RWPE1 (cell line): ENCODE measurements at places on chromosomes 1 and 21.

DNA sequence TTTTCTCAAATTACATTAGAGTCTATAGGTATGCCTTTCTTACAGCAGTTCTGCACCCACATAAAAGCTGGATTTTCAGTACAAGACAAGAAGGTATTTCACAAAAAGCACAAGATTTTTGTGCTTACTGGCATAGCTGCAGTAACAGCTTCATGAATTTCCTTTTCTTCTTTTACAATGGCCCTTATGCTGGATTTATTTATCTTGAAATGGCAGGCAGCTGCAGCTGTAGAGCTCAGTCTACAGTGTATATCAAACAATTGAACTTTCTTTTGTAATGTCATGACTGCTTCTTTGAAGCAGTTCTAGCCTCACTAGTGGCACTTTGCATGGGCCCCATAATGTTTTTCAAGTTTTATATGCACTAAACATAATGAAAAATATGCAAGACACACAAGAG lies 510.2 kb downstream of the KCNT2 start:
- DNase-seq = no peak

GRCh38 chr1:156214024-156214748 lies 1.4 kb downstream of the PMF1 start:
- peak; percentile 74 for DNase-seq

GRCh38 chr1:170669586-170670530 lies 5.9 kb downstream of the PRRX1 start:
- DNase-seq = no peak

DNA sequence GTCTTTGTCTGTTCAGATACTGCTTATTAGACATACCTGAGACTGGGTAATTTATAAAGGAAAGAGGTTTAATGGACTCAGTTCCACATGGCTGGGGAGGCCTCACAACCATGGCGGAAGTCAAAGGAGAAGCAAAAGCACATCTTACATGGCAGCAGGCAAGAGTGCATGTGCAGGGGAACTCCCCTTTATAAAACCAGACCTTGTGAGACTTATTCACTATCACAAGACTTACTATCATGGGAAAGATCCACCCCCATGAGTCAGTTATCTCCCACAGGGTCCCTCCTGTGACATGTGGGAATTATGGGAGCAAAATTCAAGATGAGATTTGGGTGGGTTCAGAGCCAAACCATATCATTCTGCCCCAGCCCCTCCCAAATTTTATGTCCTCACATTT lies 7.1 kb upstream of the PSMA5 start:
- no peak for DNase-seq

DNA sequence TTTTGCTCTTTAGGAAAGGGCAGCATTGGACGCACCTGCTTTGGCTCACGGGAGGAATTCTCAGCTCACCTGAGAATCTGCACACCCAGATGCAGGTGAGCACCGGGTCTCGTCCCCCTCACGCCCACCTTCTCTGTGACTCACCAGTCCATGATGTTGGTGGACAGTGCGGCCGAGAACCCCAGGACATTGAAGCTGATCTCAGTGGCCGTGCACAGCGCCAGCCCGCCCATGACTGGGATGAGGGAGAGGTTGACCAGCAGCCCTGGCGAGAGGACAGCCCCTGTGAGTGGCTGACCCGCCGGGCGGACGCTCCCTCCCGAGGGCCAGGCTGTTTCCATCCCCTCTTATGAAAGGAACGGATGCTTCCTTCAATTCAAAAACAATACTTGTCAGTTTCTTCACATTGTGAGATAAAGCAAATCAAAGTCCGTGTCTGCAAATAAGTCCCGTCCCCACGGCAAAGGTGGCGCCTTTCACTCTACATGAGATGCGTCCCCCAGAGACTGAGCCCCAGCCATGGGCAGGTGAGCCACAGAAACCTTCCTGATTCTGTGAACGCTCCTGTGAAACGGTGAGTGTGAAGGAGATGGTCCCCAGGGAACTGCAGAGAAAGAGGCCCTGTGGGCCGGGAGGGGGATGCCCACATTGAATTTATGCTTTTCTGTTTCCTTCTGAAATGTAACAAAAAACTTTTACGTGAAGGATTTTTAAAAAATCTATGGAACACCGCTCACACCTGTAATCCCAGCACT lies 12.7 kb upstream of the CDK11B start:
- DNase-seq = no peak

DNA sequence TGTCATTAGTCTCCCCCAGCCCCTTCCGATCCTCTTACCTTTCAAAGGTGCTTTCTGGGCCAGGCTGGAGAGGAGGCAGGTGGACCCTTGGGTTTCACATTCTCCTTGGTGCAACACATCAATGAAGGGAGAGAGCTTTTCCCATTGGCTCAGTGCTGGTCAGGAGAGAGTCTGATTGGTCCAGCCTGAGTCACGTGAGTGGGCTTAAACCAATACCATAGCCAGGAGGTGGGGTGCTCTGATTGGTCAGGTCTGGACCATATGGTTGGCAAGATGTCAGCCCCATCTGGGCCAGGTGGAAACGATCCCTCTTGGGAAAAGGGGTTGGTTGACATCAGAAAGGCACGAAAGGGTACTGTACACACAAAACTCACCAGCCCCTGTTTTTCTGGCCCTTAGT lies 44.8 kb upstream of the ABCG1 start:
- DNase-seq = no peak

GRCh38 chr1:171345536-171345935 lies 31.6 kb downstream of the FMO4 start:
- no peak for DNase-seq

DNA sequence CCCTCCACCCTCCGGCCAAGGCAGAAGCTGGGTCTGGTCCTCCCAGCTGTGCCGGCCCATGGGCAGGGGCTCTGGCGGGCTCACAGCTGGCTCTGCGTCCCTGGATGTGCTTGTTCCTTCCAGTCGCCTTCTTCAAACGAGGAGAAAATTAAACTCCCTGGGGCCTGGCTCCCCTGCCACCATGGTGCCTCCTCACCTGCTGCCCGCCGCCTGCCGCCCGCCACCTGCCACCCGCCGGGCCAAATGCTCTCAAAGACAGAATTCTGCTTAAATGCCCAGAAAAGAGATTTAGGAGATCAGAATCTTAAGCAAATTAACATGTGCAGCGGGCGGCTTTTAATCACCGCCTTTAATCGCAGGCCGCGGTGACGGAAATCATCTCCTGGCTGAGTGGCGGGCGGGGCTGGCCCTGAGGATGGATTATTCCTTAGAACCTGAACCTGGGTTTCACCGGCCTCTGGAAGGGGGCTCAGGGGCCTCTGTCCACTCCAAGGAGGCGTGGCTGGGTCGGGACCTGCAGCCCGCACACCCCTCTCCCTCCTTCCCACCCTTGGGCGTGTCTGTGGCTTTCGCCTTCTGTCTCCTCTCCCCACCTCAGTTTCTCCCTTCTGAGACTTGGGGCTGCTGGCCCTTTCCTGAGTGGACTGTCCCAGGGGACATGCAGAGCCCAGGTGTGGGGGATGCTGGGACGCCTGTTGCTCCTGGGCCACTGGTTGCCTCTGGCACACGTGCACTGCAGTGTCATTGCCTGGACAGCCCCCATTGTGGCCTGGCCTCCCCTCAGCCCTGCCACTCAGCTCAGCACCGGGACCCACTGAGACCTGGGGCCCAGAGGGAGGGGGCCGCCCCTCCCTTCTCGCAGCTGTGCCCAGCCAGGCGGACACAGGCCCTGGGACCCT lies 10.5 kb upstream of the PLCH2 start:
- DNase-seq = no peak

DNA sequence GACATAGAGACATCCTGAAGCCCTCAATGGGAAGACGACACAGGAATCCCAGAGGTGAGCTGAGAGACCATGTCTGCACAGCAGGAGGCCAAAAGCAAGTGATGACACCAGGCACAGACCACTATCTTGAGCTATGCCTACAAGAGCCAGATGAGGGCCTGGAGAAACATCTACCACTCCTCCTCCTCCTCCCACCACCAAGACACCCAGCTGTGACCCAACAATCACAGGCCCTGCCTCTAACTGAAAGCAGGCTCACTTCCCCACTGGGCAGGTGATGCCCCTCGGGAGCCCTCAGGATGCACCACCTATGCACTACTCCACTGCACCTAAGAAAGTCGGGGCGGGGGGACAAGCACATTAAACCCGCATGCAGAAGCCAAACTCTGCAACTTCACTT lies 16.5 kb downstream of the TADA1 start:
- DNase-seq = no peak

GRCh38 chr1:178500936-178501554 lies 4.3 kb upstream of the CLEC20A start:
- no peak for DNase-seq

DNA sequence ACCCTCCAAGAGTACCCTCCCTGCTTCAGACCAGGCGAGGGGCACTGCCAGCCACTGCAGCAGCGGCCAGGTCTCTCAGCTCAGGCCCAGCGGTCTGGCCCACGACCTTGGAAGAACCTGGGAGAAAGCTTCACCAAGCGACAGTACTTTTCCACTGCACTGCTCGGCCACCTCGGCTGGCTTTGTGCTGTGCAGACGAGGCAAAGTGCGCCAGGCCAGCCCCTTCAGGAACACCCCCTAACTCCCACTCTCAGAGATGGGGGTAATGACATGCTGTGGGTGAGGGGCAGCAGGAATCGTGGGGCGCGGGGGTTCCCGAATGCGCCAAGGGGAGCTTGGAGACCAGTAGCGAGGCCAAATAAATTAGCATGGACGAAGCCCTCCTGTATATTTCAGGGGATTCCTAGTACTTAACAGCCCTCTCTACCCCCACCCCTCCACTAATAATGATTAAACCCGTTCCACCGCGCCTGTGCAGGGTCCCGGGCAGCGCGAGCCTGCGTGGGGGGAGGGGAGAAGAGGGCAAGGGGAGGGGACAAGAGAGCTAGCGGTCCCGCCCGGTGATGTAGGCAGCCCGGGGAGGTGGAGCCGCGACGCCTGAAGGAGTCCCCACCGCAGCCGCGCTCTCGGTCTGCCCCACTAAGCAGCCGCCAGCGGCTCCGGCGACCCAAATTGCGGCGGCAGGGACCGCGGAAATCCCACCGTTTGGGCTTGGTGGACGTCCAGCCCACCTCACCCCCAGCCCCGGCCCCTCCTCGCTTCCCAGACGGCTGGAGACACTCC lies at the start of gene FAM43B:
Gene FAM43B, plus strand, starts transcription at position 629 of the 783 bp plus-strand sequence. CDS start 401 bp downstream, outside the sequence.
- no peak for DNase-seq

DNA sequence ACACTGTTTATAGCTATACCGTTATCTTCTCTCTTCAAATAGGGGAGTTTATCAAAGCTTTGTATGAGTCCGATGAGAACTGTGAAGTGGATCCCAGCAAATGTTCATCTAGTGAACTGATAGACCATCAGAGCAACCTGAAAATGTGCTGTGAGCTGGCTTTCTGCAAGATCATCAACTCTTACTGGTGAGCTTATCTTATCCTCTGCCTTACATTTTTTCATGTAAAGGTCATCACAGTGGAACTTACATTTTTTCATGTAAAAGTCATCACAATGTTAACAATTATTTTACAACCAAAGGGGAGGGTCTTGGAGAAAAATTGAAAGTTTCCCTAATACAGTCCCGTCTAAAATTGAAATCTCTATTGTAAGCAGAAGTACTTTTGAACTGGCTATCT lies 45.2 kb downstream of the CLEC20A start:
- no peak for DNase-seq

GRCh38 chr1:162889989-162890388 lies 29.0 kb upstream of the CCDC190 start:
- no peak for DNase-seq

- no peak for DNase-seq
Observed at GRCh38 chr1:117783606-117784396, 145.6 kb downstream of the GDAP2 start.

DNA sequence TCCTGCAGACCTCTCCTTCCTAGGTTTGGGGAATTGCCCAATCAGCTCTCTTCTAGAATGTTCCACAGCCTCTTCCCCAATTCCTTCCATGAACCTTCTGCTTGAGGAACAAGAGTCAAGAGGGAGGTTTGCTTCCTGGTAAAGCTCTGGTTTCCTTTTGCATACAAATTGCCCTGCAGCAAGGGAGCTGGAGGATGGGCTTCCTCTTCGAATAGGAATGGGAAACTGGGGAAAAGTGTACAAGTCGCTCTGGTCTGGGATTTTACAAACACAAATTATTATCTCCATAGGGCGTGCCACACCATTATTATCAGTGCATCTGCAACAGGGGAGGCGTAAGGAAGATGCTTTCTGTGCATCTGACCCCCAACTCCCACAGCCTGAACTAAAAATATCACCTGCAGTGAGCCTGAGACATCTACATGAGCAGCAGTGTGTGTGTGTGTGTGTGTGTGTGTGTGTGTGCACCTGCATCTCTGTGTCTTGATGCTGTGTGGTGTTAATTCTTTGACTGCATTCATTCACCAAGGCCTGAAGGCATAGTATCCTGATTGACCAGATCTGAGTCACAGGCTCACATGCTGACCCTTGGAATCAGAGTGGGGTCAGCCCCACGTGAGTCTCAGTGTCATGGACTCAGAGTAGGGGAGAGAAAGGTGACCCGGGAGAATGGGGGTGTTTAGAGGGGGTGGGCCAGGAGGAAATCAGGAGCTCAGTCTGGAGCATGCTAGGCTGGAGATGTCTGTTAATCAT lies 272.9 kb downstream of the KAZN start:
- no peak for DNase-seq

GRCh38 chr1:209387969-209388329 lies 195.6 kb upstream of the CAMK1G start:
- DNase-seq = peak; percentile 34

GRCh38 chr1:241848686-241849344 lies 811 bp downstream of the EXO1 start:
- DNase-seq = no peak

- DNase-seq = no peak
Observed at GRCh38 chr1:225774281-225775147, 3.1 kb upstream of the SRP9 start.

DNA sequence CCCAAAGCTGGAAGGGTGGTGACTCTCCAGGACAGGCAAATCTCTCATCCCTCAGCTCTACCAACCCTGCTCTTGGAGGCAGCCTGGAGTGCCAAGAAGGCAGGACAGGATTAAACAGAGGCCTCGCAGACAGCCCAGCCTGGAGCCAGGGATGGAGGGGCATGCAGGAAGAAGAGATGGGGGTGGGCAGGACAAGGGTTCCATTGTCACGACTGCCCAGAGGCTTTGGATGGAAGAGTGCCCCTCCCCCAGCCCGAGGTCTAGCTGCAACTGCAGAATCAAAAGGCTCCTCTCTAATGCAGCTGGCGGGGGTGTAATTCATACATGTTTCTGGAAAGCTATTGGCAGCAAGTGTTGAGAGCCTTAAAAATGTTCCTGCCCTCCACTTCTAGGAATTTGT lies 8.8 kb downstream of the RAB7B start:
- no peak for DNase-seq
